Activated T-cell treated with anti-CD3 and anti-CD28 coated beads for 24 hours (primary cell): ENCODE measurements at places on chromosomes 7 and 10.

DNA sequence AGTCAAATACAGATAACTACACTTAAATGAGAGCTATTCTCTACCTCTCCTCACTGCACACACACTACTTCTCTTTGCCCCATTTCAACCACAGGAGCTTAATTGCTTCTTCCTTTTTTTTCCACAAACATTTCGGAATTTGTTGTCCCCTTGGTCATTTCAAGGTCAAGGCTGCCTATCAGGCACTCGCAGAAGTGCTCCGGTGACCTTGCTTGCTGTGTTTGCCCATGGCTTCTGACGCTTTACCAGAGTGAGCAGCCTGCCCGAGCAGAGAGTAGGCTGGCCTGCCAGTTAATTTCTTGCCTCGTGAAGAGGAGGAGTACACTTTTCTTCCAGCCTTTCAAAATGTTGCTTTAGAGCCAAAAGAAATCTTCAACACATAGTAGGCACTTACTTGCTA, 297.1 kb upstream of the LRGUK start:
- no peak for DNase-seq

DNA sequence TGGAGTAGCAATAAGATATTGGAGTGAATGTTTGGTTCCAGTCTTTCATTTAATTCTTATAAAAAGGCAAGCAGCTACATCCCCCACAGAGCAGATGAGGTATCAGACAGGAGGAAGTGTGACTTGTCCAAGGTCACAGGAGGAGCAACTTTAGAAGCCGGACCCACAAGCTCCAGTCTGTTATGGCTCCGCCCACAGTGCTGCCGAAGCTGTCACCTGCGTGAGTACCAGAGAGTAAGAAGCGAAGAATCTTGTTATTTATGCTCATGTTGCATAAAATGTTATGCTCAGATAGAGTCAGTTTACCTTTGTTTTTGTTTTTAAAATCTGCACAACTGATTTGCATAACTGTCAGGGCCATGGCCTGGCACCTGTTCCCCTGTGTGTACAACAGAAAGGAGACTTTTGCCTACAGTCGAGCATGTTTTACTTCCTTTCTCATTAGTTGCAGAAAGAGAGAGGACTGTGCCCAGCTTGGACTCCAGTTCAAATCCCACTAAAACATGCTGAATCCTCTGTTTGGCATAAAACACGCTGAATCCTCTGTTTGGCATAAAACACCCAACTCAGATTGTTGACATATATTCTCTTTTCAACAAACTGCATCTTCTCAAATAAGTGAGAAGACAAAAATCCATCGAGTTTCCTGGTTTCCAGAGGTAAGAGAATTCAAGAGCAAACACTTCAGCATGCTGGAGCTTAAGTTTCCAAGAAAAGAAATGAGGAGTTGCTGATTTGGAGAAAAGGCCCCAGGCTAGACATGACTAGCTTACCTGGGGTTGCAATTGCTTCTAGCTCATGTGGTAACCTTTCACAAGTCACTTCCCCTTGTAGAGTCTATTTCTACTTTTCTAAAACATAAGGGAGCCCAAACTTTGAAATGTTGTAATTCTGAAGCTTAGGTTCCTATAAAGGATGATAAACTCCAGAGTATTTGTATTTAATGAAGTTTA, 409.8 kb upstream of the ZMIZ1 start:
- DNase-seq, result no peak

GRCh38 chr10:125149036-125149679, 11.2 kb downstream of the CTBP2 start:
- no peak for DNase-seq

DNA sequence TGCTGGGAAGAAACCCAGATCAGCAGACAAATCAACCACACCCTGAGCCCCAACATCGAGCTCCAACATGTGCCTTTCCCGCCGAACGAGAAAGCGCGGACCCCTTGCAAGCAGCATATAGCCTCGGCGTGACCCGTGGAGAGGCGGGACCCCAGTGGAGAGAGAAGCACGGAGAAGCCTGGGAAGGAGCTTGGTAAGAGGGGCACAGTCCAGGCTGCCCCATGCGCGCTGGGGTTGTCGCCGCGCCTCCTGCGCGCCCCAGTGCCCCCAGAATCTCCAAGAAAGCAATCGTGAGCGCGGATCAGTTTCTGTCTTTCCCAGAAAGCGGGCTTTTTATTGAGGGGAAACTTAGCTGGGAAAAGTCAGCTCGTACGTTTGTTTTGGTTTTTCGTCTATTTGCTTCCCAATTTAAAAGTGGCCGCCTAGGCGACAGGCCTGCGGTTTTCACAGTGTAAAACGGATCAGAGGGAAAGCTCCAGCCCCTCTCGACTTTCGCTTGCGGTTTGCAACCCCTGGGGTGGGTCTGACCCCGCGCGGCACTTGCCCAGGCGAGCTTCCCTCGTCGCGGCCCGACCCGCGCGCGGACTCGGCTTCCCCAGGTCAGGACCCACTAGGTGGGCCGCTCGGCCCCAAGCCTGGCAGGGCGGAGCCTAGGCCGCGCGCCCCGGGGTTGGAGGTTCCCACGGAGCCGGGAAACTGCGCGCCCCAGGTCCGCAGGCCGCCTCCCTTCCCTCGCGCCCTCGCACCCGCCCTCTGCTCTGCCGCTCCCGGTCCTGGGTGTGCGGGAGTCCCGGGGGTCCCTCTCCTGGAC, 31.1 kb downstream of the SKIDA1 start:
- no peak for DNase-seq

GRCh38 chr7:109986701-109987100, 1104.2 kb upstream of the LRRN3 start:
- DNase-seq, result no peak

DNA sequence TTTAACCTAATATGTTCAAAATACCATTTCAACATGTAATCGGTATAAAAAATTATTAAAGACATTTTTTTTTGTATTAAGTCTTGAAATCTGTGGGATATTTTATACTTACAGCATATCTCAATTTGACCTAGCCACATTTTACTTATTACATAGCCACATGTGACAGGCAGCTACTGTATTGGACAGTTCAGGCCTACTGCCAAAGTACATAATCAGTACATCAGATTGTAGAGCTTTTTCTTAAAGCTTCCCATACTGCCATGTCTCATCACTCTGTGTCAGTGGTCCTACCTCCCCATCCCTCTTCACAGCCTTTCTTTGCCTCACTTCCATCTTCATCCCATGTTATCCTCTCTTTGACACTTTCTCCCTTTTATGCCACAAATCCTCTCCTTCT, 43.0 kb downstream of the LOXL4 start:
- no peak for DNase-seq

GRCh38 chr7:77184463-77184862, 15.2 kb downstream of the FGL2 start:
- DNase-seq, result no peak

DNA sequence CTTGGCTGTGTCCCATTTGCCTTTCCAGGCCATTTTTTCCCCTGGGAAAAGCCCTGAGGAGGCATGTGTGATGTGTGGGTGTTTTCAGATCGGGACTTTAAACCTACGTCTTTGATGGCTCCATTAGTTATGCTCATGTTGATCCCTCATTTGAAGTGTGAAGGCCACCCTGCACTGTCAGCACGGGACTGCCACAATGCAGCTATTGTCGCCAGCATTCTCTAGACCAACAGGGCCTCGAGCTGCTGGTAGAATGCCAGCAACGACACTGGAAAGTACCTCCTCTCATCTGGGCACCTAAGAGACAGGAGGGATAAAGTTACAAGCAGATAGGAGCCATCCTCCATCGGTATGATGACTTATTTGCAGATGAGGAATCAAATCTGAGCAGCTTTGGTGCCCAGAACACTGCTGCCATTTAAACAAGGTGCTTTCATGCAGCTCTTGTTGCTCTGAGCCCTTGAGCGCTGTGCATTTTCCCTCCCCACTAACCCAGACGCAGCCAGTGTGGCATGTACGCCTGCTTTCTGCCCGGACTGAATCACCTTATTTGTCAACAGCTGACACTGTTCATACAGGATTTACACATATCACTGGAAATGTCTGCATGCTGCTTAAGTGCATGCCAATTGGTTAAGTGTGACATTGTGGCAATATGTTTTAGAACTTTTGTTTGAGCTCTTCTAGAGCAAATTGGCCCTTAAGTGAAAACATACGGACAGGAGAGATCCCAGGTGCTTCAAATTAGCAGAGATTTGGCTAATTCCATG, 175.0 kb upstream of the PITRM1 start:
- DNase-seq, result no peak

- DNase-seq, result no peak
These were observed 15.1 kb downstream of the AP5Z1 start for GRCh38 chr7:4790516-4790991.

- DNase-seq, result no peak
These were observed 91.0 kb upstream of the NFE2L3 start for GRCh38 chr7:26060733-26061677.

GRCh38 chr10:15703151-15703880, 16.4 kb downstream of the ITGA8 start:
- DNase-seq, result no peak

GRCh38 chr7:2452074-2452507, 24.1 kb downstream of the GRIFIN start:
- DNase-seq, result no peak

DNA sequence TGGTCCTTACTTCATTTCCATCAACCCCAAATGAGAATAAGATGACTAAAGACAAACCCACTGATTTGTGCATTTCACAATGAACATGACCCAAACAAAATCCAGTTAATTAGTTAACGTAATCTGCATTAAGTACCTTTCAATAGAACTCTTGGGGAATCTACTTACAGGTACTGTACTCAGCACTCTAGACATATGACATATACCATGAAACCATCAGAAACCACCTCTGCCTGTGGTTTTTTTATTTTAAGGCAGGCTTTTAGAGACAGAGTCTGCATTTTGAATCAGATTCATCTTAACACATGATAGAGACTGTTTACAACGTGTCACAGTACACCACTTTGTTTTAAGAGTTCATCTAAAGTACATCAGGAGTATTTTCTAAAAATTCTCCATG, 168.4 kb downstream of the BTAF1 start:
- DNase-seq, result no peak

DNA sequence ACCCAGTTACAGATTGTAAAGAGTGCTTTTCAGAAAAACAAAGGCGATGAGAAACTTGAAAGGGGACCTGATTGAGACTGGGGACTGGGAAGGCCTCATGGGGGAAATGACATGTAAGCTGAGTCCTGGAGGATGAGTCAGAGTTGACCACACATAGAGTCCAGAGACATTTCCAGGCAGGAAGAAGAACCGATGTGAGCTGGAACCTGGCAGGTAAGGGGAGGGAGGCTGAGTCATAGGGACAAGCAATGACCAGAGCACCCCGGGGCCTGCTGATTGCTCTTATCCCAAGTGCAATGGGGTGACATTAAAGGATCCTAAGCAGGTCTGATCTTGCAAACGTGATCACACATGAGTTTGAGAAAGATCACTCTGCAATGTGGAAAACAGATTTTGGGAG, 11.7 kb downstream of the TLL2 start:
- no peak for DNase-seq

GRCh38 chr7:135857519-135858274, 109.1 kb upstream of the FAM180A start:
- DNase-seq, result no peak

DNA sequence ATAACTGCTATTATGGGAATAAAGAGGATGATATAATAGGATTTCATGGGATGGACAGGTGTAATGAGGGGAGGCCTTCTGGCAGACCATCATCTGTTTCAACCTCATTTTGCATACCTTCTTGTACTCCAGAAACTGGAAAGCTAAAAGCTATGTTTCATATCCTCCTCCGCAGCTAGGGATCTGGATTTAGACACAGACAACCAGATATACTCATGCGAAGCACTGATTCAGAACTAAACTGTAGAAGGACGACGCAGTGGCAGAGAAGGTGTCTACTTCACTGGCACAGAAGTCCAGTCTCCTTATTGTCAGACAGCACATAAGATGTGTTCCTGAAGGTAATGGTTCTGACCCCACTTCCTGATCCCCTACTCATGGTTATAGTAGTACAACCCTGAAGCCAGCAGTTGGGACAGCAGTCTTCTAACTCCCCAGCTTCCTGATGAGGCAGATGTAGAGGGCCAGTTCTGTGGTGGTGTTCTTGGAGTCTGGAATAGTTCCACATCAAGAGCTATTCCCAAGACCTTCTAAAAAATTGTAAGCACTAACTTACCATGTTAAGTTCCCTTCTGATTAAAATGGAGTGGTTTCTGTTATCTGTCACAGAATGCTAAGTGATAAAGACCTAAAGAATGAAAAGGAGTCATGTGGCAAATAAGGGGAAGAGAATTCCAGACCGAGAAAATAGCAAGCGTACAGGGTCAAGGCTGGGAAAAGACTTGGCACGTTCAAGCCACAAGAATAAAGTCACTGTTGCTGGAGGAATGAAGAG, 550.3 kb downstream of the GRM8 start:
- no peak for DNase-seq

- DNase-seq, result no peak
These were observed 76.0 kb downstream of the DIP2C start for GRCh38 chr10:613271-614138.

GRCh38 chr7:97680622-97681021, 51.3 kb upstream of the TAC1 start:
- no peak for DNase-seq

DNA sequence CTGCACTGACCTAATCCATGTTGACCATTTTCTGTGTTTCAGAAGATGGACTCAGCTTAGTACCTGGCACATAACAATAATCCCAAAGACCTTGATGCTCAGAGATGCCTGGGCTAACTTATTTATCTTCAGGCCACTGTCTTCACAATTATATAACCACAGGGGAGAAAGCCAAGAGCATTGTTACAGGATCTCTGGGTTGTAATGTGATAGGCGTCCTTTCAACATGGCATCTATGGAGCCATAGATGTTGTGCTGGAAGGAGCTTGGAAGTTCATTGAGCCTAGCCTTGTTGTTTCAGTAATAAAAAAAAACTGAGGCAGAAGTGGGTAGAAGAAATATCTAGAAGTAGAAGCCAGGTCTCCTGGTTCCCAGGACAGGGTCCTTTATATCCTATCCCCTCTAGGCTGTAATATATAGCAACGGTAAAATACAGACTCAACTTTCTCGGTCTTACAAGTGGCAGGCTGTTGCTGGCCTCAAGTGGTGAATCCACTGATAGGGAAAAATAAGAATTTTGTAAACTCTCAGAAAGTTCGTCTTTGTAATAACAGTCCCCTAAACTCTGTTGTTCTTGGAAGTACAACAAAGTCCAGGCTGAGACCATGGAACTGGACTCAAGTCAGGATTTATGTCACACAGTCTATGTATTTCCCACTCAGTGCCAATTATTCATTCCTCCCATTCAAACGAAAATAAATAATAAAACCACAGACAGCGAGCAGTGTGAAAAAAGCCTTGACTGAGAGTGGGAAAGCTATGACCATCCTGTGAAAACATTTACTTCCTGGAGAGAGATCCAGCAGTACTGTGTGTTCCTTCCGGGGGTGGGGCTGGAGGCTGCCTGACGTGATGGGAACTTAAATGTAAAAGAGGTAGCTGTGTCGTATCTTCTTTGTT, 277.6 kb downstream of the REEP3 start:
- DNase-seq, result no peak
